ENCODE measurements at places on chromosomes 2 and 18.

DNA sequence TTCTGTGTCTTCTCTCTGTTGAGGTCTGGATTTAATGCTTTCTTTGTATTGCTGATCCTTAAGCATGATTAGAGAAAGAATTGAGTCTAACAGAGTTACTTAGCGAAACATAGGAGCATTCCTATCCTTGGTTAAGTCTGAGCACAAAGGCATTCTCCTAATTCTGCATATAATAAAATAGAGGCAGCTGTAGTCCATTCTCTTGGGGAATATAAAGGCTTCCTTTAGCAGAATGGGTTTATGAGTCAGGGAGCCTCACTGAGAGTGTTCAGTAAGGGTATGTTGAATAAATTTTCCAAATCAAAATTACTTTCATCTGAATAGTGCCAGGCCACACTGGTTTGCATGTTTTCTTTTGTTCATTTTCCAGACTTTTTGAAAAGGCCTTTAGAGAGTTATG lies 101.5 kb downstream of the GALNT1 start:
- no peak for DNase-seq

GRCh38 chr18:34595690-34596089 lies 114.4 kb upstream of the DTNA start:
- peak; percentile 35 for DNase-seq

DNA sequence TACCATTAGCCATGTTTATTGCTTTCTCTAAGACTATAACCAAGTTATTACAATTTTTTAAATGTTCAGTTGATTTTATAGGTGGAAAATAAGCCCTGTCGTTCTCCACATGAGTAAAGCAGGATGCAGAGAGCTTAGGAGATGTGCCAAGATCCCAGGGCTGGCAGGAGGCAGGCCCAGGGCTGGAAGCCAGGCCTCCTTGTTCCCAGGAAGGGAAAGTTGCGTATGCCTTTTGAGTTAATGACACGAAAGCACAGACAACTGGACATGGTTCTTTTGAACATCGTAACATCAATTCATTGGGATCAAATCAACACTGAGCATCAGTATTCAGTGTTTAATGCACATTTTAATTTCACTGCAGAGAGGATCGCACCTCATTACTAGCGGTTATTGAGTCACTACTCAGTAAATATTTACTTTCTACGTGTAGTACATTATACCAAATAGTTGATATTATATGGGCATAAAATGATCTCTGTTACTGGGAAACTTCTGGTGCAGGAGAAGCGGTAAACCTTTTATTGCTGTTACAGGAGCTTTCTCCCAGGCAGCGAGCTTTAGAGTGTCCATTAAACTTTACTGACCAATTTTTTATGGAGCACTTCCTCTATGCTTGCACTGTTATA lies 60.0 kb downstream of the RNF144A start:
- peak; percentile 16 for DNase-seq

GRCh38 chr2:241103176-241103595 lies 1.1 kb upstream of the MTERF4 start:
- no peak for DNase-seq

DNA sequence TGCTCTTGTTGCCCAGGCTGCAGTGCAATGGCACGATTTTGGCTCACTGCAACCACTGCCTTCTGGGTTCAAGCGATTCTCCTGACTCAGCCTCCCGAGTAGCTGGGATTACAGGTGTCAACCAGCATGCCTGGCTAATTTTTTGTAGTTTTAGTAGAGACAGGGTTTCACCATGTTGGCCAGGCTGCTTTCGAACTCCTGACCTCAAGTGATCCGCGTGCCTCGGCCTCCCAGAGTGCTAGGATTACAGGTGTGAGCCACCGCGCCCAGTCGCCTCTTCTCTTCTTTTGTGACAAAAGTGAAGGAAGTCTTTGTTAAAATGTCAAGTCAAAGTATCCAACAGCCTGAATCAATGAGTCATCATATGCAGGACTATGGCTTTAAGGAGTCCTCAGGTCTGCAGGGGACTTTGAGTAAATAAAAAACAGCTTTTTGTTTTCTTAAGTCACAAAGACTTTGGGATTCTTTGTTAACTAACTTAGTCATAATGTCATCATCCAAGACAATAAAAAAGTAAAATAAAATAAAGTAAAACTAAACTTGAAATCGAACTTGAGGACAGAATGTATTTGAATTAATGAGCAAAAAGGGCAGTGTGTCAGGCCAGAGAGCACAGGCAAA lies 1153.2 kb downstream of the SUCLG1 start:
- no peak for DNase-seq

- no peak for DNase-seq
Measured at GRCh38 chr2:218953366-218953954, 6.0 kb upstream of the CDK5R2 start.

DNA sequence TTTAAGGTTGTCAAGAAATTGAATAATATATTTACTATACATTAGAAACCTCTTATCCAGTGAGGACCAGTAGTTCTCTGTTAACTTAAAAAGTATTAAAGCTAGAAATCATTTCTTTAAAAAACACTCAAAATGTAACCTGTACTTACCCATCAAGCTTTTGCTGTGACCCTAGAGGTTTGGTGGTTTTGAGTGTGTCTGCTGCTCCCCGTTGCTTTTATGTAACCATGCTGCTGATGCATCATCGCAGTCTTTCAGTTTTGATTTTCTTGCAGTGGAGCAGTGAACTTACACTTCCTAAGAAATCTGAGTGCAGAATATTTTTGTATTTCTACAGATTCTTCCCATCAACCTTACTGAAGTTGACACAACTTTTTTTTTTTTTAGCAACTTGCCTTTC lies 34.2 kb downstream of the MRPS9 start:
- DNase-seq: no peak

- no peak for DNase-seq
Measured at GRCh38 chr2:68453761-68454360, 13.2 kb downstream of the FBXO48 start.

DNA sequence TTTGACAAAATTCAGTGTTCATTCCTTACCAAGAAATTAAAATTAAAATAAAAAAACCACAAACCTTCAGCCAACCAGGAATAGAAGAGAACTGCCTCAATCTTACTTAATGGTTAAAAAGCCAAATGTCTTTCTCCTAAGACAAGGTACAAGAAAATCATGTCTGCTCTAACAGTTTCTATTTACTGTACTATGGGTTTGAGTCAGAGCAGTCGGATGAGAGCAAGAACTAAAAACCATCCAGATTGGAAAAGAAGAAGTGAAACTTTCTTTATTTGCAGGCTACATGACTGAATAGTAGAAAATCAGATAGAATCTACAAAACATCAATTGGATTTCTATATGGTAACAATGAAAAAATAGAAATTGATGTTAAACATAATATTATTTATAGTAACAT lies 555.5 kb upstream of the TNP1 start:
- DNase-seq: no peak

DNA sequence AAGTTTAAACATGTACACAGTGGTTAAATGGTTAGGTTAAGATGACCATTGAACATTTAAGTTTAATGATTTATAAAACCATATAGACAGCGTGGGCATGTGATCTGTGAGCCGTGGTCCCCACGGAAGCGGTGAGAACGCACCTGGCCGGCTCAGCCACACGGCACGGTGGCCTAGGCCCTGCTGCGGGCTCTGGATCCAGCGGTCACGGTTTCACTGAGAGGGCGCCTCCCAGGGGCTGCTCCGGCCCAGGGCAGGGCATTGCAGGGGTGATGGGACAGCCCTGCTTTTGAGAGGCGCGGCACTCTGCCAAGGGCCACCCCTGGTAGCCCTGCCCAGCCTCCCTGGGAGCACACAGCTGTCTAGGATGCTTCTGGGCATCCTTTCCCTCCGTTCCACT lies 124.9 kb downstream of the RGPD3 start:
- DNase-seq: no peak

DNA sequence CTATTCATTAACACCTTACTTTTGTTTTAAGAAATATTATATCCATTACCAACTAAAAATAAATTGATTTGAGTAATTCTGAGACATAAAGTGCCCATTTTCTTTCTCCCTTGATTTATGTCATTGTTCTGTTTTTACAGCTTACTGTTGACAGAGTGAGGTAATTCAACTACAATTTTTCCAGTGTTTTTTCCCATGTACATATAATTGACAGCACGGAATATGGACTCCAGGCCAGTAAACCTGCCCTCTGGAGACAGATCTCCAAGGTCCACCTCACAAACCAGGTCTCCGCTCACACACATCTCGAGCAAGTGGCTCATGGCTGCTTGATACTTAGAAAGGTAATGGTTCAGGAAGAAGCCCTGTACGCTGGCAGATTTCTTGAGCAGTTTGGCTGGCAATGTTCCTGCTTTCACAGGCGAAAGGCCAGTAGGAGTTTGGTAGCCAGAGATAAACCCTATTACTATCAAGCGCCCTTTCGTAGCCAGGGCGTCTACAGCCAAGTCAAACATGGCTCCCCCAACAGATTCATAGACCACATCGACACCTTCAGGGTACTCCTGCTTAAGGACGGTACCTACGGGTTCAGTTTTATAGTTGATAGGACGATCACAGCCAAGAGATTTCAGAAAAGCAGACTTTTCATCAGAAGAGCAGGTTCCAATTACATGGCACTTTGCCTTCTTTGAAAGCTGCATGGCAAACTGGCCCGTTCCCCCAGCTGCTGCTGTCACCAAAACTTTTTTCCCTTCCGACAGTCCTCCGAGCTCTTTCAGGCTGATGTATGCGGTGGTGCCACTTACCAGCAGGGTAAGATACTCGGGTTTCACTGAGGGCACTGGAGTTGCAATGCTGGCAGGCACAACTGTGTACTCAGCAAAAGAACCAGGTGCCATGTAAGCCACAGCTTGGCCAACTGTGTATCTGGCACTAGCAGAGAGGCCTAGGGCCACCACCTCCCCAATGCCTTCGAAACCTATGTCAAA lies 7.4 kb downstream of the PTGR3 start:
- peak; percentile 91 for DNase-seq

- no peak for DNase-seq
Measured at GRCh38 chr18:49566985-49567384, 5.1 kb downstream of the LIPG start.

DNA sequence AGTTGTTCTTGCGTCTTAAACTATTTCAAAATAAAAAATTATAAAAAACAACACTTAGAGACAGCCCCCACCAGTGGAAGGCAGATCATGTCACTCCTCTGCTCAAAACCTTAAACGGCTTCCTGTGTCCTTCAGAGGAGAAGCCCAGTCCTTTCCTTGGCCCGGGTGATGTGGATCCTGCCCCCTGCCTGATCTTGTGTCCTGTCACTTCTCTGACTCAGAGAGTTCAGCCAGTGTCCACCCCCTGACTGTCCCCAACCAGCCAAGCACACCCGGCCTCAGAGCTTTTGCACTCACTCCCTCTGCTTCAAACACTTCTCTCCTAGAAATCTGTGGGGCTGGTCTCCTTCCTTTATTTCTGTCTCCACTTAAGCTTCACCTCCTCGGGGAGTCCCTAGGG lies 35.4 kb downstream of the TOGARAM2 start:
- DNase-seq: no peak

DNA sequence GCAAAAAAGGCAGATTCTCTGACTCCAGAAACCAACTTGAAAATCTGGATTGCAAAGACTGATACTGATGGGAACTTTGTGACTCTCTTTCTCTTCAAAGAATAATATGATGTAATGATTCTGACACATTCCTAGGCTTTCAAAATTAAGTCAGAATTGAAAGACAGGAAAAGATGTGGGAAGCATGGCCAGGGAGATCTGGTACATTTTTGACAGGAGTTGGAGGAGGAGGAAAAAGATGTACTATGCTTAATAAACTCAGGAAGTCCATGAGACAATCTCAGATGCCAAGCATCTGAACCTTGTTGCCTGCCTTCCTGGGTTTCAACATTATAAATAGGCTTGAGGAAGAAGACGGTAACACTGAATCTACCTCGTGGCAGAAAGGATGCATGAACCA lies 34.2 kb downstream of the KLF7 start:
- no peak for DNase-seq

DNA sequence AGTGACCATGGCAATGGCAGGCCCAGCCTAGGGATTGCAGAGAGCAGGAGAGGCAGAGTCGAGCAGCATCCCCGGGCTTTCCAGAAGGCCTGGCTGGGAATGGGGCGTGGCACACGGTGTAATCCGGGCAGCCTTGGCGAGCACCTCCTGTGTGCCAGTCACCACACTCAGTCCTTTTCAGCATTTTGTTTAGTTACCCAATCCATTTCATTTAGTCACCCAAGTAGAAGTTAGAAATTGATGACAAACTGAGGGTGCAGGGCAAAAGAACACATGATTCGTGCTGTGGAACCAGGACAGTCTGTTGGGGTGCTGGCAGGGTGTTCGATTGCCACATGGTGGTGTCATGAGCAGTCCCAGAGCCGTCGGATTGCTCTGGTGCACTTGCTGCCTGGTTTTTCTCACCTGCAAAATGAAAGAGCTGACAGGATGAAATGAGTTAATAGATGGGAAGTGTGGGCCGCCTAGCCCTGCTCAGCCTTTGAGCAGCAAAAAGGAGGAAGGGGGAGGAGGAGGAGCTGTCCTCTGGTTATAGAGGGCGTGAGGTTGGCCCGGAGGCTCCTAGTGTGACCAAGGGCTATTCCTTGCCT lies 299.4 kb downstream of the AGAP1 start:
- DNase-seq: no peak

DNA sequence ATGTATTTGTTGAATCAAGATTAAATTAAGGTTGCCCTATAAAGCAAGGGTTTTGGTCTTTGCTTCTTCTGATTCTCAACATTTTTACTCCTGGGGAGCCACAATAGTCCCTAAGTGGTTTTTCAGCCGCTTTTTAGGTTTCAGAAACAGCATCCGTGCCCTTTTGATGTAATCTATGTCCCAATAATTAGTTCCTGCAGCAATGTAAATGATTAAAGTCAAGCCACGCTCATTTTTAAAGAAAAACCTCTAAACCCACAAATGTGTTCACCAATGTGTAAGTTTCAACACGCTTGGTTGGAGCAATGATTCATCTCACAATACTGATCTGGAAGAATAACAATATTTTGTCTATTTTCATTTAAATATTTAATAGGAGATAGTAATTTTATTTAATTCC lies 5.6 kb downstream of the ARL4C start:
- no peak for DNase-seq

DNA sequence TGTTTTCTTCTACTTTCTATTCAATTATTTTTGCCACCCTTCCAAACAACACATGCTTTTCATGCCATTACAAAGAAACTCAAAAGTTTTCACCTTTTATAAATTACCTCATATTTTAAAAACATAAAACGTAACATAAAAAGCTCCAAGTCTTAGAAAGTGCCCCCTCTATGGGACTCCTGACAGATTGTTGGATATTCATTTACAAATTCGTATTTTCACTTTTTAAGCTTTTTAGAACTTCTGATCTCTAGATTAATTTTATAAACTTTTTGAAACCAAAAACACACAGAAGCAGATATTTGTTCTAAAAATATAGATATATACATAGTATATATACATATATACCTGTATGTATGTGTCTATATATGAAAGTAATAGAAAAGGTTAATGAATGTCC lies 1.5 kb downstream of the COL5A2 start:
- DNase-seq: no peak
